ENCODE measurements at places on chromosomes 5 and 9.
A peak's percentile ranks its signal among the peaks of the same experiment; 100 is the strongest.

- no peak for DNase-seq
Measured at GRCh38 chr5:125499636-125500332, 753.3 kb upstream of the ZNF608 start.

- DNase-seq: no peak
Measured at GRCh38 chr5:74310386-74310785, 330.1 kb downstream of the ENC1 start.

DNA sequence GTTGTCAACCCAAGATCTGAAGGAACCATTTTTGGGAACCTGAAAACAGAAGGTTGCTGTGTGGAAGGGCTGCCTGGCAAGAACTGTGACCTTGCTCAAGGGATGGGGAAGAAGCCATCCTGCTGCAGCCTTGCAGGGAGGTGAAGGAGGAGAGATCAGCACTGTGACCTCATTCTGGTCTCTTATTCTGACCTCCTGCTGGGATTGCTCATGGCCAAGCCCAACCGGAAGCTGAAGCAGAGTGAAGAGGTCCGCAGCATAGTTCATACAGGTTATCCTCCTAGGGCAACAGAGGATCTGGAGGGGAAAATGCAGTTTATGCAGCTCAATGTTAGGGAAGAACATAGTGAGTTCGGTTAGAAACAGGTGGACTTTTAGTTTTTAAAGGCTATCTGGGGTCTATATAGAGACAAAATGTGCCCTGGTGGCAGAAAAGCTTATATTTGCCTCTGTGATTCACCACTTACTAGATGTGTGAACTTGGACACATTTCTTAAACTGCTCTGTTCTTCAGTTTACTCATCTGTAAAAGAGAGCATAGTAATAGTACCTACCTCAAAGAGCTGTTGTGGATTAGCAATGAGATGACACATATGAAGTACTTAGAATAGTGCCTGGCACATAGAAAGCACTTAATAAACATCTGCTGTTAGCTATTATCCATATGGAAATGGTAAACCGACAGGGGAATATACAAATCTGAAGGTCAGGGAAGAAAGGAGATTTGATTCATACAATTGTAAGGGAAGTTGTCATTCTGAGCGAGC, 57.9 kb upstream of the BNC2 start:
- DNase-seq: no peak

DNA sequence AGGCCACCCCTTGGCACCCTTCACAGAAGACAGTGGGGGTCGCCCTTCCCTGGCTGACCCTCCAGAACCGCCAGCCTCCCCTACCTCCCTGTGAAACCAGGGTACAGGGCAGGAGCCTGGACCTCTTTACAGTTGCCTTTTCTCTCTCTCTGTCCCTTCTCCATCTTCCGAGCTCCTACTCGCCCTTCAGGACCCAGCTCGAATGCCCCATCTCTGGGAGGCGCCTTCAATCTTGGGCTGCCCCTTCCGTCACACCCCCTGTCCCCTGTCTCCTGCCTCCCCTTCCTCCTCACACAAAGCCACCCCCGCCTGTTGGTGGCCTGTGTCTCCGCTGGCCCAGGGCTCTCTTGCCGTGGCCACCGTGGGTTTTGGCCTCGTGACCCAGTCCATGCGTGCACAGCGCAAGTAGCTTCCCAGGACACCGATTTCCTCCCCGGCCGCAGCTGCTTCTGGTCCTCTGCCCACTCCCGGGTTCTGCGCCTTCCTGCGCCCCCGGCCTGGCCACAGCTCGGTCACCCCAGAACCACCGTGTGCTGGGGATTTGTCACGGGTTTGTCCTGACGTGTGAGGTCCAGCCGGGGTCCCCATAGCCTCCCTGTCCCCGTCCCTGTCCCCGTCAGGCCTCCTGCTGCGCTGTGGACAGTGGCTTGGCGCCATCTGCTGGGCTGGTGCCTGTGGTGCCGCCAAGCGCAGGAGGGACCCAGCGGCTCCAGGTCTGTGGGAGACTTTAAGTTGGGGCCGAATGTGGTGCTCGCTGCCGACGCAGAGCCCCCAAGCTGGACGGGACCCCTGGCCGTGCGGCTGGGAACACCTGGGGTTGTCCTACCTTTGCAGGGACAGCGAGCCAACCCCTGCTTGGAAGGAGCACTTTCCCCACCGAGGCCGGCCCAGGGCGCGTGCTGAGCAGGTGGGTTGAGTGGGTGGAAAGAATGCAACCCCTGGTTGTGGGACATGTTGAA, 4.0 kb upstream of the TMEM250 start:
- peak; percentile 21 for DNase-seq

DNA sequence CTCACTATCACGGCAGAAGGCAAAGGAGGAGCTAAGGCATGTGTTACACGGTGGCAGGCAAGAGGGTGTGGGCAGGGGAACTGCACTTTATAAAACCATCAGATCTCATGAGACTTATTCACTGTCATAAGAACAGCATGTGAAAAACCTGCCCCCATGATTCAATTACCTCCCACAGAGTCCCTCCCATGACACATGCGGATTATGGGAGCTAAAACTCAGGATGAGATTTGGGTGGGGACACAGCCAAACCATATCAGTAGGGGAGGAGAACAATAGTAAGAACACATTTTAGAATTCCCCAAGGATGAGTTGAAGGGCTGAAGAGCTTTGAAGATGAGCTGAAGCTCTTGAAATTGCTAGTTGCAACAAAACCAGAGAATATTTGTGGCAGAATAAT, 287.9 kb downstream of the SMARCA2 start:
- no peak for DNase-seq

Data from C1 segment of cervical spinal cord (tissue), 14 donors.